Pancreas (tissue), 10 donors: ENCODE measurements at places on chromosomes 5 and 9.

DNA sequence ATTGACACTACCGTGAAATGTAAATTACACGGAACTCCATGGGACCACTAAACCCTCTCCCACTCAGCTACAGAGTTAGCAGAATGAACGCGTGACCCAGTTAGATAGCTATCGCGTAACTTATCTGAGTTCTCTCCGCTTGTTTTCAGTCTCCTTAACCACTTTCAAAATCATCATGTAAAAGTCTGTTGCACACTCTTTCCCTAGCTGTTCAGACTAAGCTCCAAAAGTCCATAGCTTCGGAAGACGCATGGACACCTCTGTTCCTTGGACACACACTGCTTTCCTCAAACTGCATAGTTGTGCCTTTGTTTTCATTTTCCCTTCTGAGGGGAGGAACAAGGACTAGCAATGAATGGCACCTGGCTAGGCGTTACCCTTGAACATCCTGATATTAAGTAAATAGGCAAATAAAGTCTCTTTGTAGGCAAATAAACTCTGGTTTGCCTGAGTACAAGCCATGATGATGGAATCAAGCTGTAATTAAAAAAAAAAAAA is 83.3 kb downstream of the DAPK1 start:
- DNase-seq, result no peak

- no peak for DNase-seq
These were observed 51.0 kb downstream of the SH3PXD2B start for GRCh38 chr5:172403189-172403796.

DNA sequence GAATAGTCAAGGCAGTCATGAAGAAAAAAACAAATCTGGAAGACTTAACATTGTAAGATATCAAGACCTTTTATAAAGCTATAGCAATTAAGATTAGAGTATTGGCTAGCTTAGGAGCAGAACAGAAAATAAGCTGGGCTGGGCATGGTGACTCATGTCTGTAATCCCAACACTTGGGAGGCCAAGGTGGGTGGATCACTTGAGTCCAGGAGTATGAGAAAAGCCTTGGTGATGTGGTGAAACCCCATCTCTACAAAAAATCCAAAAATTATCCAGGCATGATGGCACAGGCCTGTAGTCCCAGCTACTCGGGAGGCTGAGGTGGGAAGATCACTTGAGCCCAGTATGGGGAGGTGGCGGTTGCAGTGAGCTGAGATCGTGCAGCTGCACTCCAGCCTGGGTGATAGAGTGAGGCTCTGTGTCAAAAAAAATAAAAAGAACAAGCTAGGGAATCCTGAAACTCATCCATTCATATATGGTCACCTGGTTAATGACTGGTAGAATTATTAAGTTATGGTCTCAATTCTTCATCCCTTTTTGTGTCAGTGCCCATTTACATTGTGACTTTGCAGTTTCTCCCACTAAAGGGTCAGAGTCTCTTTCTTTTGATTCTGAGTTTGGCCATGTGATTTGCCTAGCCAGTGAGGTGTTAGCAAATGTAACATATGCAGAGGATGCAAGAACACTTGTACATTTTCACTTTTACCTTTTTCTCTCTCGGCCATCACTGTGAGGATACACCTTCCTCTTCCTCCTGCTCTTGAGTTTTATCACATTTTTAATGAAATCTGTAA is 144.6 kb upstream of the SGCD start:
- no peak for DNase-seq

DNA sequence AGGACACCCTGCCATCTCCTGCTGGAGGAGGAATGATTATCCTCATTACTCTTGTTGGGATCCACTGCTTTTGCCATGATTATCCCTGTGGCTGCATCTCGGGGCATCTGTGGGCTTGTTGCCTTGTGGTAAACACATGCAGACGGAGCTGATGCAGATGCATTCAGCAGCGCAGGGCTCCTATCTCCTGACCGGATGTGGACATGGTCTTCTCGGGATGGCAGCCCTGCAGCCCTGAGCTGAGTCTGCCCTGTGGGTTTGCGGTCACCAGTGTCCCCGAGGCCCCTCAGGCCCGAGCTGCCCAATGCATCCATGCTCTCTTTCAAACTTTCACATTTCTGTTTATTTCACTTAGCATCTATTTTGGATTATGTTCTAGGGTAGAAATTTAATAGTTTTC is 250.4 kb upstream of the IRX1 start:
- no peak for DNase-seq

GRCh38 chr5:56686337-56687195 is 128.8 kb upstream of the MAP3K1 start:
- DNase-seq, result no peak

DNA sequence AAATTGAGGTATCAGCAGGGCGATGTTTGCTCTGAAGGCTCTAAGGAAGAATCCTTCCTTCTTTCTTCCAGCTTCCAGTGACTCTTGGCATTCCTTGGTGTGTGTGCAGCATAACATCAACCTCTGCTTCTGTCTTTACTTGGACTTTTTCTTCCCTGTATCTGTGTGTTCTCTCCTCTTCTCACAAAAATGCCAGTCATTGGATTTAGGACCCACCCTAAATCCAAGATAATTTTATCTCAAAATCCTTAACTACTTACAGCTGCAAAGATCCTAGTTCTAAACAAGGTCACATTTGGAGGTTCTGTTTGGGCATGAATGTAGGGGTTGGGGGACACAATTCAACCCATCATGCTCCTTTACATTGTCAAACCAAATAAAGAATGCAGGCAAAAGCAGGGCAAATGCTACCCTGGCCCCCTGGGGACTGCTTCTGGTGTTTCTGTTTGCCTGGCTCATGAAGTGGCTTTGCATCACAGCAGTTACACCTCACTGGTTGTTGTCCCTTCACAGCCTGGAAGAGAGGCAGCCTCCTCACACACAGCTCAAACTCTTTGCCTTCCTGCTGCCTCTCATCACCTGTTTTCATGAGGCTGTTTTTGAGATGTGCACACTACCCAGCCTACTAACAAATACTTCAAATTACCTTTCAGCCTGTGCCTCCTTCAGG is 64.8 kb upstream of the PLCXD3 start:
- no peak for DNase-seq

- no peak for DNase-seq
These were observed 21.1 kb downstream of the PDE8B start for GRCh38 chr5:77231471-77232138.

GRCh38 chr5:158898185-158899177 is 201.2 kb downstream of the EBF1 start:
- no peak for DNase-seq

- DNase-seq, result no peak
These were observed 54.3 kb upstream of the ANKRD33B start for GRCh38 chr5:10509575-10509974.

- DNase-seq, result peak; percentile 91
These were observed at the start of gene CFAP90 for GRCh38 chr5:7850395-7851239. Gene CFAP90, minus strand, starts transcription at chr5:7851133. Its CDS starts 112 bp downstream, at chr5:7851021.

GRCh38 chr5:124701873-124702425 is 44.5 kb downstream of the ZNF608 start:
- DNase-seq, result no peak

DNA sequence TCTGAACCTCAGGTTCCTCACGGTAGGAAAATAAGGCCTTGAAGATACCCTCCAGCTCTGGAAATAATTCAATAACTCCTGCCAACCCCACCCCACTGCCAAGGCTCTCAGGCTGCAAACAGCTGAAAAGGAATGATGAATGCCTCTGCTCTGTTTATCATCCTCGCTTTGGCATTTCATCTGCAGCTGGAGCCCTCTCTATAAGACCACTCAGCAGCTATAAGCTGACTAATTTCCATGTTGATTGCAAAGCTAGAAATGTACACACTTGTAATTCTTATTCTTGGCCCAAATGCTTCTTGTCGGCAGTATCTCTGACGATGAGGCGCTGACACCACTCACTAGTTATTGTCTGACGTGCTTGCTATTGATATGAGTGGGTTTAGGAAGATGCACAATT is 408.4 kb upstream of the NMUR2 start:
- no peak for DNase-seq

- no peak for DNase-seq
These were observed 25.2 kb upstream of the MAP1B start for GRCh38 chr5:72082048-72082447.

DNA sequence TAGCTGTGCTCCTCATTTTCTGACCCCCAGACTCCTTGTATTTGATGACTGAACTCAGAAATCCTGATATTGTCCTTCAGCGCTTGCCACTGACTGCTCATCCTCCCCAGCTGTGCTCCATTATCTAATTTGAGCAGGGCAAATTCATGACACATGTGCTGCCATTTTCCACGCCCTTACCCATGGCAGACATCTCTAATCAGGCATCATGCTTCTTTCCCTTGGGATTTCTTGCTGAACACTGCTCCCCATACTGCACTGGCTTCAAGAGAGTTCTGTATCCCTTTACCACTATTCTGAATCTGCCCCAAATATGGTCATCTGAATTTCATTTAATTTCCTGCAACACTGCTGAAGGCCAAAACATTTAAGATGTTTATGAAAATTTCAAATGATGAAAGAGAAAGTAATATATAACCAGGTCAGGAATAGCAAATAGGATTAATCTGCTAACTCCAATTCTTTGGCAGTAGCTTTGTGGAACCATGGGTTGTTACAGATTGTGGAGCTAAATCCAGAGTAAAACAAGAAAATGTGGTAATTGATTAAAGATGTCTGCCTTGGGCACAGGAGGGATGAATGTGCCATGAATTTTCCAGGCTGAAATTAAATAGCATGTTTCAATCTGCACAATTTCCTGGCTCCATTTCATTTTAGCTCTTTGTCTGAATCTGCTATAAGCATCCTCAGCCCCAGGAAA is 93.6 kb downstream of the CYFIP2 start:
- no peak for DNase-seq

- DNase-seq, result no peak
These were observed 24.9 kb upstream of the ELAVL2 start for GRCh38 chr9:23850690-23851629.

DNA sequence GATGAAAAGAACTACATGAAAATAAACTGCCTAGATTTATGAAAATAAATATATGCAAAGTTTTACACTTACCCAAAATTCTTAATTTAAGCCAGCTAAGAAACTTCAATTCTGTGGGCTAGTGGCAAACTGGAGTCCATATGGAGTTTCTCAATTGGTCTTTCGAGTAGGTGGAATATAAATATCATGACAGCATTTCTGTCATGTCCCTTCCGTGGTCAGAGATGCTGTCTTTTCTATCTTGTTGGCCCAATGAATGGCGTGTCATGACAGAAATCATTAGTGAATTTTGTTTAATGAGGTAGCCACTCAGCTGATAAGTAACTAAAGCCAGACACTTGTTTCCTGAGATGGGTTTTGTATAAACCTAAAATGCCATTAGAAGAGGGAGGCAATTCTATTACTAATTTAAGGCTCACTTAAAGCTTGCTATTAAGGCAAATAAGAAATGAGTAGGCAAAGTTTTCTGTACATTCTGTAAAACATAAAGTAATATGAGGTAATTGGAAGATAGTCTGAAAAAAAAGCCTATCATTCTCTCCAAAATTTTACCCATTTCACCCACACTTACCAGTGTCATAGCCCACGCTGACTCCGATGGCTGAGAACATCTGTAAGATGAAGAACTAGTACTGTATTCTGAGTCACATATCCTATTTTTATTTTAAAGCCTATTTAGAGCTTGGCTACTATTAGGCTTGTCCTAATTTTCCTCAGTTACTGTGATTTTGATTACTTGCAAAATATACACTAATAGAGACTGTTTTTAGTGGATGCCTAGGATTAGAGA is 419.3 kb upstream of the MEF2C start:
- DNase-seq, result no peak

GRCh38 chr9:126755317-126755875 is 49.4 kb upstream of the ZBTB43 start:
- no peak for DNase-seq

GRCh38 chr5:118775790-118776499 is 212.4 kb downstream of the DTWD2 start:
- no peak for DNase-seq

- DNase-seq, result no peak
These were observed 188.0 kb downstream of the XRCC4 start for GRCh38 chr5:83265318-83265717.

DNA sequence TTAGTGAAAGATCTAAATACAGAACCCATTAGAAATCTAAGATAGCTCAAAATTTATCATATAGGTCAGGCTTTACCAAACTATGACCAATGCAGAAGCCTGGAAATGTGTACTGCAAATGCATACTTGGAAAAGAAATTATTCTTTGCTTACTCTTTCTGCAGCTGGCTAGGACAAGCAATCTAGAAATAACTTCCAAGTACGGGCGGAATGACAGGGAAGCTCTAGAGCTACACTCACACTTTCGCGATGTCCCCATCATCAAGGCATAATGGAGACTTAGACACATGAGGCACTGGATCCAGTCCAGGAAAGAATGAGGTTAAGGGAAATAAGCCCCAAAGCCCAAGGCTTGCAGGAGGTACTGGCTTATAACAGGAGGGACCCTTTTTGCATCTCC is 22.4 kb upstream of the MAP1B start:
- no peak for DNase-seq

GRCh38 chr5:95149387-95149786 is 135.5 kb downstream of the MCTP1 start:
- no peak for DNase-seq

GRCh38 chr9:69453746-69454145 is 128.7 kb downstream of the ENTREP1 start:
- DNase-seq, result no peak

DNA sequence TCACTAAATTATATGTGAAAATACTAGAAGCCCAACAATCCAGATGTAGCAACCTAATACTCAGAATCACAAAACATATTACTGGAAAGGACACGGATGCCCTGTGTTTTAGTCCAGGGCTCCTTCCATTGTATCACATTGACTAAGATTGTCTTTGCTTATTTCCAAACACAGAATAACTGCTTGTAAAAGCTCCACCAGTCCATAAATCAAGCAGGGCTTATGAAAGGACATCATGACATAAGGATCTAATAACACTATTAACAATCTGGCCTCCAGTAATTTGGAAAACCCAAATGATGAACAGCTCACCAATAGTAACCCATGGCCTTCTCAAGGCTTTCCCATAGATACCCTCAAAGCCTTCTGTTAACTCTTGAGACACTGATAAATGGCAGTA is 39.8 kb downstream of the WDR41 start:
- DNase-seq, result no peak

DNA sequence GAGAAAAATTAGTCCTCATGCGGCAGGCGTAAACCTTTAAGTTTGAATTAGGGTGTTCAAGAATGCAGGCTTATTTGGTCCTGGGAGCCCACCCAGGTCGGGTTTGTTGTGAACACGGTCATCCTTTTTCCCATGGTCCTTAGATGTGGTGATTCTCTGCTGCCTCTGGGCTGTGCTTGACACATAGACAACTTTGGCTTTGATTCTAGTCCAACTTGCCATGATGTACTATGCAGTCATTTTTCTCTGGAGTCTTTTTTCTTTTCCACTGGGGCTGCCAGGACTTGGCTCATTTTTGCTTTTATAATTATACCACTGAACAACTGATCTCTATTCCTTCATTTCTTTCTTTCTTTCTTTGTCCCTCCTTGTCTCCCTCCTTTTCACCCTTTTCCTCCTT is 218.6 kb downstream of the SREK1 start:
- DNase-seq, result no peak

- no peak for DNase-seq
These were observed 139.4 kb downstream of the ATG10 start for GRCh38 chr5:82111191-82111590.
